ENCODE measurements at places on chromosomes 5 and 9.
A peak's percentile ranks its signal among the peaks of the same experiment; 100 is the strongest.

DNA sequence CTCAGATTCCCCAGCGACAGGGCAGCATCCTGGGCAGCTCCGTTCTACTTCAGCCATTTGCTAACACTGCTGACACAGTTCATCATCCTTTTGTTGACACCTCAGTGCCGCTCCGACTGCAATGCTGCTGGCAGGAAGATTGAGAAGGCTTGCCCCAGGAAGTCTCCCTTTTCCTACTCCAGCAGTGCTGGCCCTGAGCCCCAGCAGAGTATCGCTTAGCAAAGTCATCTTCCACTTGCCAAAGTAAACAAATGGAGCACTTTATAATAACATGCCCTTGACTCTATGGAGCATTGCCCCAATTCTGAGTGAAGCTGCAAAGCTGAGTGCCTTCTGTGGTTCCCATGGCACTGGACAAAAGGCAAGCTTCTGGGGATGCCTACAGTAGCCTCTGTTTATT is 32.2 kb downstream of the PRLR start:
- no peak for DNase-seq

DNA sequence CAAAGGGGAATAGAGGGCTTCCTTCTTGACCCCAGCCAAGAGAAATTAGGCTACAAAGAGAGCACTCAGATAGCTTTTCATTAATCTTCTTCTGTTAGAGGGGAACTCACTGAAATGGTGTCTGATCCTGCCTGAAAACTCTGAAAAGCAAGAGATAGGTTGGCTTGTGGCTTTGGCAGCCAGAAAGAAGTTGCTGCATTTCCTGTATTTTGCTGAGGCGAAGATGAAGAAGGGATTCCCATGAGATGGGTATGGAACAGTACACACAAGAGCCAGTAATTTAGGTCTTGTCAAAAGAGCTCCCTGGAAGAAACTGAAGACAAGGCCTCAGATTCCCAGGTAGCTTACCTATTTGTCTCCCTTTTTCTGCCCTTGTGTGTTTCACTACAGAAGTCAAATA is 120.9 kb upstream of the TARS1 start:
- DNase-seq: no peak

DNA sequence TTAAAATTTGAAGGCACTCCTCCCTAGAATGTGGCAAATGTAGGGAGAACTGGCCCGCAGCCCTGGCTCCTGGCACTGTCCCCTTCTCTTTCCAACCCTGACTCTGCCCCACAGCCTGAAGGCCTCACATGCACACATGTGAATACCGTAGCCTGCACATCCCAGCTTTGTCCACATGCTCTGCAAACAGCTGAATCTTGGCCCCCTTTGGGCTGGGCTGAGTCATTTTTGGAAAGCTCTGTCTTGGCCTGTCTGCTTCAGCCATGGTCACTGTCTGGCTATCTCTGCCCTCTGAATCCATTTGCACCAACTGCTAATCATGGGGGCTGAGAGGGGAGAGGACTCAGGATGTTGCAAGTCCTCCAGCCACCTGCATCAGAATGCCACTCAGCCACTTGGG is 22.1 kb upstream of the GALNT10 start:
- no peak for DNase-seq

- DNase-seq: no peak
Measured at GRCh38 chr5:138459311-138459933, 5.9 kb upstream of the EGR1 start.

- DNase-seq: no peak
Measured at GRCh38 chr5:55191165-55191564, 18.2 kb upstream of the CDC20B start.

GRCh38 chr9:21993007-21993406 is 1.2 kb downstream of the CDKN2A start:
- DNase-seq: no peak

DNA sequence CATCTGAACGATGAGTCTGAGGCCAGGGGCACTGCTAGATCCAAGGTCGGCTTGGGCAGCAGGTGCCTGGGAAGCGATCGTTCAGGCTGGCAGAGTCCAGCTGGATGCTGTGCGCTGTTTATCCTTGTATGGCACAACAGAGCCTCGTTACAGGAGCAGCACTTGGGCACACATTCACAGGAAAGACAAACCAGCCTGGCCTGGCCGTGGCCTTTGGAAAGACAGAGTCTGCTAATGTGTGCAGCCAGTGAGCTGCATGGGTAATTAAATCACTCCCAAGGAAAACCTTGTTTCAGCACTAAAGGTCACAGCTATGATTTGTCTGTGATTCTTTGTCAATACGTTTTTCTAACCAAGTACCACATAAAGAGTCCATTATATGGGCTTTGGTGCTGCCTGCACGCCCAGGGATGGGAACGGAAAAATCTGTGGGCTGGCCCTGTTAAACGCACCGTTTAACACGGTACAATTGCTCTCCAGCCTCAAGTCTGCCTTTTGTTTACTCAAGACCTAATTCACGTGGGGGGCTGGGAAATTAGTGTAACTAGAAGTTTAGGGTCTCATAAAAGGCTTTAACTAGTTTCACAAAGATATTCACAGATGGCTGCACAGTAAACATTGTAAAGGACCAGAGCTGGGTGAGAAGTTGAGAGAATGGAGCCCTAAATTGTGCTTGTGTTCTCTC is 509.3 kb downstream of the KDM4C start:
- DNase-seq: peak; percentile 93

DNA sequence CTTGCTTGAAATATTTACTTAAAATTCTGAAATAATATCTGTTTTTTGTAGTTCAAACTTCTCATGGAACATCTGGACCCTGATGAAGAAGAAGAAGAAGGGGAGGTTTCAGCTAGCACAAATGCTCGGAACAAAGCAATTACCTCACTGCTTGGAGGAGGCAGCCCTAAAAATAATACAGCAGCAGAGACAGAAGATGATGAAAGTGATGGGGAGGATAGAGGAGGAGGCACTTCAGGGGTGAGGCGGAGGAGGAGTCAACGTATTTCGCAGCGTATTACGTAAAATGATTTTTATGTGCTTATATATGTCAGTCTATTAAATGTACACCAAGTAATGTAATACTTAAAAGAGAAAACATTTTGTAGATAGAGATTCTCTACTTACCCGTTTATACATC is 185.4 kb downstream of the CPLANE1 start:
- DNase-seq: no peak

DNA sequence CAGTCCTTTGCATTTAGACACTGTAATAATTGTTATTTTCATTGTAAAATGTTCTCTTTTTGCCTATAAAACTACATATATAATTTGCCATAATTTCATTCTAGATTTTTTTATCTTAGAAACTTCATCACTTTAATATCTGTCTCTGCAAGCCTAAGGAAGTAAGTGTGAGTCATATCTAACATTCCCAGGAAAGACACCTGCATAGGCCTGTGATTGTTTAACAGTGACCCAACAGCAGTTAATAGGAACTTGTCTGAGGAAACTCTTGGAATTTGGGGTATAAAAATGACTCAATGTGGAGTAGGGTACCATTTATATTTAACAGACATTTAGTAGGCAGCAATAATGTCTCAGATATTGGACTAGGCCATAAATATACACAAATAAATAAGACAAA is 229.2 kb upstream of the FAM174A start:
- DNase-seq: no peak

GRCh38 chr5:96919754-96920197 is 16.1 kb upstream of the LNPEP start:
- no peak for DNase-seq

- no peak for DNase-seq
Measured at GRCh38 chr5:121763665-121764064, 88.0 kb upstream of the FTMT start.

- DNase-seq: no peak
Measured at GRCh38 chr9:120693700-120694008, 20.6 kb downstream of the MEGF9 start.

GRCh38 chr5:73321757-73322436 is 126.7 kb downstream of the FOXD1 start:
- no peak for DNase-seq

GRCh38 chr9:1505489-1505888 is 455.3 kb downstream of the DMRT2 start:
- DNase-seq: no peak

All from NCI-H187 treated with DMSO at 0.1 percent for 48 hours (cell line).